ENCODE measurements at places on chromosomes 5 and 9.
A peak's percentile ranks its signal among the peaks of the same experiment; 100 is the strongest.

- DNase-seq = no peak
Observed at GRCh38 chr9:112554516-112554915, 67.9 kb downstream of the KIAA1958 start.

GRCh38 chr9:128136816-128137793 is 9.6 kb upstream of the PTGES2 start:
- no peak for DNase-seq

GRCh38 chr5:146009020-146009419 is 72.6 kb downstream of the SH3RF2 start:
- DNase-seq = no peak

DNA sequence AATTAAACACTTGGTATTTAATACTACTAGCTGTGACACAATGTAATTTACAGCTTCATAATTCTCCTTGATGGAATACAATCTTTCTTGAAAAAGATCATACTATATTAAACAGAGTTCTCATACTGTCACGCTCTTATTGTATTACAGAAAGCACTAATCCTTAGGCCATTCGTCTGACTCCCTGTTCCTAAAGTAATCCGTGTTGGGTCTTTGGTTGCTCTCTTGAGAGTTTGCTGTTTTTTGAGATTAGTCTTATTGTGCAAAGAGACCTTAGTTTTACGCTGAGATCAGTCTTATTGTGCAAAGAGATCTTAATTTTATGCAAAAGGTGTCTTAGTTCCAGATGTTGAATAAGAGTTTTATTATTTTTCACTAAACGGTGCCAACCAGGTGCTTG is 190.6 kb downstream of the ISL1 start:
- DNase-seq = no peak

GRCh38 chr9:136541179-136541578 is 4.7 kb downstream of the NOTCH1 start:
- DNase-seq = no peak

GRCh38 chr5:173890195-173890991 is 2.2 kb downstream of the CPEB4 start:
- DNase-seq = no peak

GRCh38 chr5:142674531-142675469 is 11.1 kb downstream of the FGF1 start:
- no peak for DNase-seq

DNA sequence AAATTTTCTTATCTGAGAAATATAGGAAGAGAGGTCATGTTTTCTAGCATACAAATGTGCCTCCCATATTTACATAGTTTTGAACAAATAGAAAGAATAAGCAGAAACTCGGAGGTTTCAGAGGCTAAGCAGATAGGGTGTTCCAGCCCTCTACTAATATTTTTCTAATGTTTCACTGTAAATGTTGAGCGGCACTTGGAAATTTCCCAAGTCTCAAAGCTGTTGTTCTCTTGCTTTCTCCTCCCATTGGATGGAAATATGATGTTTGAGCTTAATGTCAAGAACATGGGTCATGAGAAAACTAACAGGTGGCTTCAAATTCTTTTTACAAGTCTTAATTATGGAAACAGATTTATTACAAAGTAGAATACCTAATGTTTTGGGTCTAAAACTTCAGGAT is 5.1 kb downstream of the SPINK1 start:
- DNase-seq = no peak

DNA sequence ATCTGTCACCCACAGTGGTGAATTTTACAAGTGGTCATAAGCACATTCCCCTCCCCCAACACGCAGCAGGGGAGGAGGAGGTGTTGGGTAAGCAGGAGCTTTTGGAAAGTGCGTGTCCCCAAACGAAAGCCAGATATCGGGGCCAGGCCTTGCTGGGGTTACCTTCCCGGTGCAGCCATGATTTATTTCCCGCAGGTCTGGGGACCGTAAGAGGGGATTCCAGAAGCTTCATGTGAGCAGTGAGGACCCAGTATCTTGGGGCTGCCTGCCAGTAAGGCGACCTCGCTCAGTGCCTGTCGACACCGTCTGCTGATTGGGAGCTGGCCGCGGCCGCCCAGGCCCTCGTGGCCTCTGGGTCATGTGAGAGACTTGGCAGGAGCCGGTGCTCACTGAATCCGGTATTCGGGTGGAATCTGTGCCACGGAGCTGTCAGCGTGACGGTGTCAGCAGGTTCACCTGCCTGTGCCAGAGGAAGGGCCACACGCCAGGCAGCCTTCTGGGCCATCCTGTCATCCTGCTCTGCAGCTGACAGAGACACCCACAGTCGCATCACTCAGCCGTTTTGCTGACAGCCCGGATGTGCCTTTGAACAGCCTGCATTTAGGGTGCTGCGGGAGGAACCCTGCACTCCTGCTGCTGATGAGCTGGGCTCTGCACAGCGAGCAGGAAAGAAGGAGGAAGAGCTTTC is 37.3 kb downstream of the SEC61B start:
- no peak for DNase-seq

DNA sequence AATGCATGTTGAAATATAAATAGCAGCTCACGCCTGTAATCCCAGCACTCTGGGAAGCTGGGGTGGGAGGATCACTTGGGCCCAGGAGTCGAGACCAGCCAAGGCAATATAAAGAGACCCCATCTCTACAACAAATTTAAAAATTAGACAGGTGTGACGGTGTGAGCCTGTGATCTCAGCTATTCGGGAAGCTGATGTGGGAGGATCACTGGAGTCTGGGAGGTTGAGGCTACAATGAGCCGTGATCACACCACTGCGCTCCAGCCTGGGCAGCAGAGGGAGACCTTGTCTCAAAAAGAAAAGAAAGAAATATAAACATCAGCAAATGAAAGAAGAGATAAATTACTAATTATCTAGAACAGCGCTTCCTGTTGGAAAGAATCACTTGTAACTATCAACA is 105.0 kb downstream of the MAPKAP1 start:
- DNase-seq = no peak

GRCh38 chr5:168697034-168697720 is 118.0 kb upstream of the PANK3 start:
- DNase-seq = no peak

- DNase-seq = peak; percentile 96
Observed at GRCh38 chr5:143002459-143003327, 232.5 kb downstream of the ARHGAP26 start.

DNA sequence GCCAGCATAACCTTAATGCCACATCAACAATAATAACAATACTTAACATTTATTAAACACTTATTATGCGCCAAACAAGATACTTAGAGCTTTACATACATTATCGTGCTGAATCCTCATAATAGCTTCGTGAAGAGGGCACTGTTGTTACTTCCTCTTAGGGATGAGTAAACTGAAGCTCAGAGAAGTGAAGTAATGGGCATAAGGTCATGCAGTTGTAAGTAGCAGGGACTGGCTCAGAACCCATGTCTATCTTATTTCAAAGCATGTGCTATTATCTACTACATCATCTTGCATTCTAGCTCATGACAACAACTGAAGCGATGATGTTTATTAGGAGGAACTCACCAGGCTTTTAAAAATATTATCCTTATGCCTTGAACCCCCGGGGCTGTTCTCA is 34.9 kb upstream of the PPP3R2 start:
- no peak for DNase-seq

GRCh38 chr5:149940077-149940574 is 4.5 kb downstream of the PDE6A start:
- peak; percentile 61 for DNase-seq

- no peak for DNase-seq
Observed at GRCh38 chr9:95755421-95755730, 120.1 kb upstream of the ERCC6L2 start.

DNA sequence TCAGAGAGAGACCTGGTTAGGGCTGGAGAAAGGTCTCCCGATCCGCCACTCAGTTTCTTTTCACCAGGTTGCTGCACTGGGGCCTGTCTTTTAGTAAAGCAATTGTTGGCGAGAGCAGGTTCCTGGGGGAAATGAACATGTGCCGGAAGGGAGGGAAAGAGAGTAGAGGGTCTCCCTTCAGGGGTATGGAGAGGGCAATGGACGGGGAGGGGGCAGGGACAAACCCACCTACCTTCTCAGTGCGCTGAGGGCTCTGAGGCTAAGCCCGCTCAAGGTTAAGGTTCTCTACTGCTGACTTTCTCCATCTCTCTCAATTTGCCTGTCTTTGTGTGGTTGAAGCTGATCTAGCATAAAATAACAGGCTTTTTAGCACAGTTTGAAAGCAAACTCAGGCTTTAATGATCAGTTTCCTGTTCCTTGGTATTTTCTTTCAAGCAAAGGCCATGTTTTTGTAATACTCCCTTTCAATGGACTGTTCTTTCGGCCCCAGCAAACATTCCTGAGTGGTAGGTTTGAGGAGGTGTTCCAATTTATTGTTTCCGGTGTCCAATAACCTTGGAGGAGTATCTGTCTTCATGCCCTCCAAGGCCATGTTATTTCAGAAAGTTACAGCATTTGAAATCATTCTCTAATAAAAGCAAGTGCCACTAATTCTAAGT is 25.5 kb upstream of the TRAF1 start:
- DNase-seq = no peak

- DNase-seq = peak; percentile 56
Observed at GRCh38 chr5:107263387-107264018, 407.2 kb downstream of the EFNA5 start.

DNA sequence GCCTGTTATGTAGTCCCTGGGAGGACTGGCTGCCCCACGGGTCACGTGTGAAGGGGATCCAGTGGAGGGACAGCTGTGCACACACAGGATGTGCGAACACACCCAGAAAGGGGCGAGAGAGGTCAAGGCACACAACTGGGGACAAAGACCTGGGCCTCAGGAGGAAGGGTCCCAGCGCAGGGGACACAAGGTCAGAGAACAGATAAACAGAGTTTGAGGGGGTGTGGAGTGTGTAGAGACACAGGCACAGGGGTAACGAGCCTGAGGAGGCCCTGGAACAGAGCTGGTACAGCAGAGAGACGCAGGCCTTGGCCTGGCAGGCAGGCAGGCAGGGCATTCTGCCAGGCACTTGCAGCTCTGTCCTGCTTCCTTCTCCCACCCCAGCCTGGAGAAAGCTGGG is 14.8 kb upstream of the PSMD5 start:
- no peak for DNase-seq

DNA sequence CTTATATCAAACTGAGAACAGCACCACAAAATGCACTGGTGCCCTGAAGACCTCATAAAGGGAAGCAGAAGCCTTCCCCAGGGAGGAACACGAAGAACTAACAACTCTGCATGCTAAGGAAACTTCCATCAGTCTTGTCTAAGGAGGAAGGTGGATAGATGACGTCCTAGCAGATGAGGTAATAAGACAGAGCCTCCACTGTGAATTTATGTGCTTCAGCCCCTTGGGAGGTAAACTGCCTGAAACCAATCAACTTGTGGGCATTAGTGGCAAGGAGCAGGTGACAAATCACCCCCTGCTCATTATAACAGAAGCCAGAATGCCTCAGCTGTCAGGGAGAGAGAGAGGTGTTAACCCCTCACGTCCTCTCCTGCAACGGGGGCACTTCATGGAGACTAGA is 48.9 kb upstream of the SPIN1 start:
- DNase-seq = no peak

DNA sequence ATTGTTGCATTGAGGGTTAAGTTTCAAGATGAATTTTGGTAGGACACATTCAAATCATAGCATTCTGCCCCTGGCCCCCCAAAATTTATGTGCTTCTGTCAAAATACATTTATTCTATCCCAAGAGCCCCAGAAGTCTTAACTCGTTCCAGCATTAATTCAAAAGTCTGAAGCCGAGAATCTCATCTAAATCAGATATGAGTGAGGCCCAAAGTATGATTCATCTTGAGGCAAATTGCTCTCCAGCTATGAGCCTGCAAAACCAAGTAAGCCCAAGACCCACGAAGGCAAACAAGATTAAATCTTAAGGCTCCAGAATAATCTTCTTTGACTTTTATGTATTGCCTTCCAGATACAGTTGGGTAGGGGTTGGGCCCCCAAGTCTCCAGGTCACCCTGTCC is 19.2 kb downstream of the TNPO1 start:
- DNase-seq = no peak

- no peak for DNase-seq
Observed at GRCh38 chr5:570446-570845, 41.7 kb upstream of the CEP72 start.

GRCh38 chr9:110284211-110284844 is 28.0 kb upstream of the TXN start:
- DNase-seq = peak; percentile 9

- DNase-seq = no peak
Observed at GRCh38 chr9:107647141-107647540, 157.6 kb upstream of the KLF4 start.

GRCh38 chr5:61304590-61305381 is 27.3 kb upstream of the ZSWIM6 start:
- DNase-seq = no peak

DNA sequence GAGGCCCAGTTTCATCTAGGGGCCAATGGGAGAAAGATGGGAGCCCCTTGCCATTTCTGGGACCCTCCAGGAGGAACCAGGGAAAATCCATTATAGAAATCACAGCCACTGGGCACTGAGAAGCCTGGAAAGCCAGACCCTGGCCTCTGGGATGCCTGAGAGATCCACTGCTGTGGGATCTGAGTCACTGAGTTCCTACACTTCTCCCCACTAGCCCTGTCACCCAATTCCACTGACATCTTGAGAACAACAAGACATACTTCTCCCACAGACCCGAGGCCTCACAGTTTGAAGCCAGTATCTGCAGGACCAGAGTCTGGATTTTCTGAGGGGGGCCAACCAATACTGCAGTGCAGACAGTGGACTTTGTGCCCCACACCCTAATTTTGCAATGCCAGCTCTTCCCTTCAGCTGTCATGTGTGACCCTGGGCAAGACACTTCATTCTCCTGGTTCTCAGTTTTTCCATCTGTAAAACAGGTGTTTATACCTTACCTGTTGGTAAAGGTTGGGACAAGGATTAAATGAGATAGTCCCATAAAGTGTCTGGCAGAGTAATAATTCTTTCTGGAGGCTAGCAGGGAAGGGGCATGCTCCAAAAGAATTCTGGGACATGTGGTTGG is 46.5 kb downstream of the CXXC5 start:
- DNase-seq = no peak

- DNase-seq = no peak
Observed at GRCh38 chr5:154093142-154093532, 54.4 kb downstream of the MFAP3 start.

- no peak for DNase-seq
Observed at GRCh38 chr9:21688108-21689102, 114.0 kb upstream of the MTAP start.

GRCh38 chr9:88952086-88952615 is 39.1 kb upstream of the S1PR3 start:
- DNase-seq = no peak

- no peak for DNase-seq
Observed at GRCh38 chr5:93184041-93184440, 397.0 kb downstream of the NR2F1-AS1 start.

DNA sequence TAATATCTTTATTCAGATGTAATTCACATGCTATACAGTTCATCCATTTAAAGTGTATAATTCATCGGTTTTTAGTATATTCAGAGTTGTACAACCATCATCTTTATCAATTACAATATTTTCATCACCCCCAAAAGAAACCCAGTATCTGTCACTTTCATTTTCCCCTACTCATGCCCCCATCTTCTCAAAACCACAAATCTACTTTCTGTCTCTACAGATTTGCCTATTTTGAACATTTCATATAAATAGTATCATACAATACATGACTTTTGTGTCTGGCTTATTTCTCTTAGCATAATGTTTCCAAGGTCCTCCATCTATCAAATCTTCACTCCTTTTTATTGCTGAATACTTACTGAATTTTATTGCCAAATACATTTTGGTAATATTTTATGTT is 305.1 kb upstream of the SGCD start:
- no peak for DNase-seq

GRCh38 chr5:16773991-16774390 is 157.2 kb upstream of the RETREG1 start:
- DNase-seq = no peak

- no peak for DNase-seq
Observed at GRCh38 chr5:11076945-11077613, 316.0 kb upstream of the DAP start.
